ENCODE measurements at places on chromosomes 7 and 10. TPM values are rescaled to one million over a fixed set of nuclear protein-coding genes. Genes with fewer than 3 reads are reported as not detected.

Gene AKR1B15
- not detected for total RNA-seq

Gene CHRM2
- not detected for total RNA-seq

Gene GPR37
- 0.08 TPM for total RNA-seq

Gene FFAR4
- total RNA-seq, result 0.07 TPM

Gene SIRT1
- total RNA-seq, result 35.3 TPM

Gene BZW2
- total RNA-seq, result 41.0 TPM

Gene XRCC2
- 1.7 TPM for total RNA-seq

Gene GRID2IP
- total RNA-seq, result 0.34 TPM

Gene PRPS1L1
- not detected for total RNA-seq

Gene GSDME
- total RNA-seq, result 14.3 TPM

Gene NUTM2A
- total RNA-seq, result 2.5 TPM

Gene GUSB
- total RNA-seq, result 22.5 TPM

Gene TRIL
- 3.2 TPM for total RNA-seq

Gene LIPM
- not detected for total RNA-seq

Gene TMEM236
- 0.48 TPM for total RNA-seq

Gene HYAL4
- not detected for total RNA-seq

Gene COL17A1
- 0.90 TPM for total RNA-seq
